Mesenteric fat pad (tissue), 1 donor: ENCODE measurements at places on chromosomes 1 and 21. TPM values are rescaled to one million over a fixed set of nuclear protein-coding genes. Genes with fewer than 3 reads are reported as not detected.

Gene GORAB
- 8.9 TPM for total RNA-seq

Gene NTRK1
- 1.8 TPM for total RNA-seq

Gene UBASH3A
- 0.32 TPM for total RNA-seq

Gene AGBL4
- 0.26 TPM for total RNA-seq

Gene SYT11
- 6.1 TPM for total RNA-seq

Gene PLA2G5
- 5.5 TPM for total RNA-seq

Gene GUCA2B
- total RNA-seq: not detected

Gene CLEC20A
- total RNA-seq: not detected

Gene ANGEL2
- total RNA-seq: 26.9 TPM

Gene MTARC2
- 45.2 TPM for total RNA-seq

DNA sequence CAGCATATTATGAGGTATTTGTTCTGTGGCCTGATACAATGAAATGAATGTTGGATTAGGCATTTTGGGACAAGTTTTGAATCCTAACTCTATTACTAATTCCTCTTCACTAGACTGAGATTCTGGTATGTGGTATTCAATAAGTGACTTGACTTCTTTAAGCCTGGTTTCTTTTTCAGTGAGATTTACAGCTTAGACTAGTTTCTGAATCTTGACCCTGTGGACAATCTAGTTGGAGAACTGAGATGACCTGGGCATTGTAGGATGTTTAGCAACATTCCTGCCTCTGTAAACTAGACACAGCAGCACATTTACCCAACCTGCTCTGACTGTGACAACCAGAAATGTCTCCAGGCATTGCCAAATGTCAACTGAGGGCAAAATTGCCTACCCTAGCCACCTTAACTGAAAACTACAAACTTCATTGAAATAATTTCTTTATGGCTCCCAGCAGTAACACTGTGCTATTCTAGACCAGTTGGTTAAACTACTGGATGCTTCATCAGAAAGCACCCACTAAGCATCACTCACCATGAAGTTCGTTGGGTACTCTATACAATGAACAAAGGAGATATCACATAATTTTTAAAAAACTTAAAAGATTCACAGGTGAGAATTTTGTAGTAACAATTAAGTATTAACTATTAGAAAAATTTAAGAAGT lies 16.8 kb downstream of the PTPRC start:
- no peak for DNase-seq

GRCh38 chr1:116794371-116794770 lies 40.1 kb downstream of the CD2 start:
- DNase-seq: no peak

- DNase-seq: no peak
Observed at GRCh38 chr1:240031414-240031813, 60.3 kb upstream of the FMN2 start.

- no peak for DNase-seq
Observed at GRCh38 chr1:79808816-79809475, 802.4 kb upstream of the ADGRL4 start.

DNA sequence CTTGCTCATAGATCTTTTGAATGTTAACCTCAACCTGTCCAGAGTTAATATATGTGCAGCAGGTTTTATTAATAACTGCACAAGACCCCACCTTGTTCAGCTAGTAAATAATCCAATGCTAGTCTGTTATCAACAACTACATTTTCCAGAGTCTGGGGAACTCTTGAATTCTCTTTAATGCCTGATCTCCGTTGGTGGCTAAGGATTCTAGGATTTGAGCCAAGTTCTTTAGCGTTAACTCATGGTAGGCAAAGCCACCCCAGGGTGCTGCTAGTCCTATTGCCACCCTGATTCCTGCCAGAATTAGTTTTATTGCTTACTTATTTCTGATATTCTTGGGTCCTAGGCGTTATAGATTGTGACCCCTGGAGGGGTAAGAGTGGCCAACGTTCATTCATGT lies 12.8 kb downstream of the BACE2 start:
- DNase-seq: no peak

DNA sequence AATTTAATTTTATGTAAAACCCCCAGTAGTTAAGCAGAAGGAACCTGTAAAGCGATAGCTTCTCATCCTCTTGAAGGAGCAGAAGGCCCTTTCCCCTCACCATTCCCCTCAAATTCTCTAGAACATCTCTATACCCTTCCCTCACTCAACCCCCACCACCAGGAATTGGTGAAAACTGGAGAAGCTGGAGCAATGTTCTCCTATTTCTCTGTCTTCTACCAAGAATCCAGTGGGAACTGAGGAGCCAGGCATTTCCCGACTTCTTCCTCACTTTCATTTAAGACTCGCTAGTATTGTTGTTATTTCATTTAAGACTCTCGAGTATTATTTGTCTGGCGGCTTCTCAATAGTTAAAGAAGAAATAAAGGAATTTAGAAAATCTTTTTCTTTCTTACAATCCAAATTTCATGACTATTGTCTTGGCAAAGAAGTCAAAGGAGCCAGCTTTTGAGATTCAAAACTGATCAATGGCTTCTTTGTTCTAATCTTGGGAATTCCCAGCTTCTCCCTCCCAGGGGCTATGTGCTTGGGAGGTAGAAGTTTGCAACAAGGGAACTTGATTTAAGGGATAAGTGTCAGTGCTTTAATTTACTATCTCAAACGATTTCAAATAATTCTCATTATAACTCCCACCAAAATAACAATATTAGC lies 253.3 kb upstream of the ADGRL2 start:
- DNase-seq: no peak

DNA sequence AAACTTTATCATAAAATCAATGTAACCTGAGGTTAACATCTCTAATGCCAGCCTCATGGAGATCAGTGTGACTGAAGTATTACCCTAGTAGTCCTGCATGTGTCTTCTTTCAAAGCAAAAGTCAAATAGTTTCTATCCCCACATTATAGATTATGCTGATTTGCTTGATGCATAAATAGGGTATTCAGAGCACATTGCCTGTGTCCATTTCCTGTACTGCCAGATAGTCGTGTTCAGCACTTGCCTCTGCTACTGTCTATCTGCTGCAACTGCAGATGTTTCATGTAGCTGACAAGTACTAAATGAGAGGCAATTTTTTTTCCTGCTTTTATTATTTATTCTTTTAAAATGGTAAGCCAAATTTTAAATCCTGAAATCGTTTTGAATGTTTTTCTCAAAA lies 348.7 kb downstream of the CHRM3 start:
- DNase-seq: no peak

DNA sequence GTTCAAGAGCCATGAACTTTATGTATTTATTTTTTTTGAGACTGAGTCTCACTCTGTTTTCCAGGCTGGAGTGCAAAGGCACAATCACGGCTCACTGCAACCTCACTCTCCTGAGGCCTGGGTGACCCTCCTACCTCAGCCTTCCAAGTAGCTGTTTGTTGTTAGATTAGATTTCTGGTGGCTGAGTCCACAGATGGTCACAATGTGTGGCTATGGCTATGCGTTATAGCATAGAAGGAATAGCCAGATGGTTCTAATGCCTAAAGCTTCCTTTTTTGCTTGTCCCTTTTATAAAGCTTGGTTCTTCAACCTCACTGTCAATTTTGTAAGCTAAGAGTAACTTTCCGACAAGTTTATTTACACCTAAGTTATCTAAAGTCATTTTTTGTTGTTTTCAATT lies 62.3 kb upstream of the FMN2 start:
- DNase-seq: no peak

DNA sequence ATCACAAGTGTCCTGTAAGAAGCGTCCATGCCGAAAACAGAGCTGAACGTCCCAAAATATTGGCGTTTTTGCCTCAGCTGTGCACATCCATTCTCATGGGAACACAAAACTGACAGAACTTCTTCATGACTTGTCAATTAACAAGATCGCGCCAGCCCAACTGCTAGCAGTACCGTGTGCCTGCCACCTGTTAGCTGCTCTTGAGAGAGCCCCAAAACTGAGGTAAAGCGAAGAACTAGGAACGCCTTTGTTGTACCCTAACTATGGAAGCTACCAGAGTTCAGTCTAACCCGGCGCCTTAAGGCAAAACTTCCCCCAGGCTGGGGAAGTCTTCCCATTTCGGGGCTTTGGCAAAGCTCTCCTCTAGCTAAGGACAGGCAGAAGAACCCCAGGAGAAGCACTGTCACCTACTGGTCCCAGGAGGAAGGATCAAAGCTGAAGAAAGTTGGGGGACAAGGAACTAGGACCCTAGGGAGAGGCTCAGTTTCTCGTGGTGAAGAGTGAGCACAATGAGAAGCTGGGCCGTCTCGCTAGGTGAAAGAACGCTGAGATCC lies 719 bp downstream of the EYA3 start:
- DNase-seq: no peak

DNA sequence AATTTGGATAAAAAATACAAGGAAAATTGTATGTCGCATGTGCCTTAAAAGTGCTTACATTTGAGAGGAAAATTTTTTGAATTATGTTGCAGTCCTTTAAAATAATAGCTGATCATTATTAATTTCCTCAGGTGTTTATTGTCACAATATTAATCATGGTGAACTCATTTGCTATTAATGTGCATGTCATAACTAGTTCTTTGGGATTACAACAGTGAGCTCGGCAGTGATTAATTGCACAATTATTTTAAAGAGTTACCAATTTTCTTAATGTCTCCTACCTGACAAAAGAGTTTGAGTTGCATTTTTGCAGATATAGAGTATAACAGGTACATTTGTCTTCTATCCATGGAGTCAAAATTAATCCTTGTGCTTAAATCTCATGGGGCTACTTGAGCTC lies 854.3 kb downstream of the BRINP3 start:
- no peak for DNase-seq

GRCh38 chr1:108947871-108948525 lies 15.3 kb downstream of the CLCC1 start:
- DNase-seq: no peak

DNA sequence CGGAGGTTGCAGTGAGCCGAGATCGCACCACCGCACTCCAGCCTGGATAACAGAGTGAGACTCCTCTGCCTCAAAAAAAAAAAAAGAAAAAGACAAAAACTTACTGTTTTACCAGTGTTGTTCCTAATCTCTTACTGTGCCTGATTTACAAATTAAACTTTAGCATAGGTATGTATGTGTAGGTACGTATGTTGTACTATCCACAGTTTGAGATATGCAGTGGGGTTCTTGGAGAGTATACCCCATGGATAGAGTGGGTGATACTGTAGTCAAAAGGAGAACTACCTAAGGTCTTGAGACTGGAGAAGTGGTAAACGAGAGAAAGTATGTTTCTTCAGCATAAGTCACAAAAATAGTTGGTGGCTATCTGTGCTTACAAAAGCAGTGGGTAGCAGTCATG lies 38.6 kb downstream of the RNF11 start:
- no peak for DNase-seq

GRCh38 chr1:228368801-228369607 lies 37.6 kb downstream of the TRIM11 start:
- DNase-seq: no peak

- no peak for DNase-seq
Observed at GRCh38 chr1:207014728-207015127, 17.8 kb downstream of the C1orf116 start.

- no peak for DNase-seq
Observed at GRCh38 chr1:14067711-14068110, 367.7 kb downstream of the PRDM2 start.
